ENCODE measurements at places on chromosomes 7 and 10.

DNA sequence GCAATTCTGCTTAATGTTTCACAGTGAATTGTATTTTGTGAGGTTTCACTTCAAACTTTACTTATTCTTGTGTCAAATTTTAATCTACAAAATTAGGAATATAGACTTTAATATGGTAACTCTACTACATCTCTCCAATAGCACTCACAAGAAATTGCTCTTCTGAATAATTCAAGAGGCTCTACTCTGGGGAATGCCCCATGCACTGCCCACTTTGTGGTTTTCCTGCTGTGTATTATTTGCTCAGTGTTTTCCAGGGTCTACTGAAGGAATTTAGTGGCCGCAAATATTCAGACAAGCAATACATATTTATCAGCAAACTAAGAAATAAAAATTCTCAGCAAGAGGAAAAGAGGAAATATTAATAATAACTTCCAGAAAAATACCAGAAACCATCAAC is 611.4 kb downstream of the TNS3 start:
- no peak for DNase-seq

GRCh38 chr7:130887182-130887956 is 153.4 kb upstream of the KLF14 start:
- DNase-seq, result no peak

GRCh38 chr7:152664636-152665035 is 11.3 kb downstream of the XRCC2 start:
- DNase-seq, result no peak

DNA sequence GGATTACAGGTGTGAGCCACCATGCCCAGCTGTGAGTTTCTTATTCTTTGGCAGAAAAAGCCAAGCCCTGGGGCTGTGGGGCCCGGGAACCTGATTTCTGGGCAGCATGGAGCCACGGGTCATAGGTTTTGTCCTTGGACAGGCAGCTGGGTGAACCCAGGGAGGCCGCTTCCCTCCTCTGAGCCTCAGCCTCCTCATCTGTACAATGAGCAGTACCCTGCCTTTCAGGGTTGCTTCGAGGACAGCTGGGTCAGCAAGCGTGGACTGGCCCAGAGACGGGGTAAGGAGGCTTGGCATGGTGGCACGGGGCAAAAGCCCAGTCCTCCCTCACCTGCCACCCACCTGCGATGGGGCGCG is 84.1 kb upstream of the GNA12 start:
- DNase-seq, result no peak

DNA sequence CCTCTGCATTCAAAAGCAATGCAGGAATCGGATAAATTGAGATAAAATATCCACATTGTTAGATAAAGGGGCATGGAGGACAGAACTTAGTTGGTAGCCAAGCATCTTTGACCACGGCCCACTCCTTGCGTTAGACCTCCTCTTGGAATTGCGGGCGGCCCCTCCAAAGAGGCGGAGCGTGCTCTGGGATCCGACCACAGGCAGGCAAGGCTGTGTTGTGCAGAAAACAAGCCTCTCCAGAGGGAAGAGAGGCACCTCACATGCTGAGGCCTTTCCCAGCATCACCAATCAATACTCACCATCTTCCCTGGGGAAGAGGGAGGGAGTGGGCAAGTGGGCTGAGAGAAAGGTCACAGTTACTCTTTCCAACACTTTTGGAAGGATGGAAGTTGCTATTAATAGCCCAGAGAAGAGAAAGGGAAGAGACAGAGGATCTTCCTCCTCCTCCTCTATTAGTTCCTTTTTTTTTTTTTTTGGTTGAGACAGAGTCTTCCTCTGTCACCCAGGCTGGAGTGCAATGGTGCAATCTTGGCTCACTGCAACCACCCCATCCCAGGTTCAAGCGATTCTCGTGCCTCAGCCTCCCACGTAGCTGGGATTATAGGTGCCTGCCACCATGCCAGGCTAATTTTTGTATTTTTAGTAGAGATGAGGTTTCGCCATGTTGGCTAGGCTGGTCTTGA is 49.7 kb upstream of the NRF1 start:
- DNase-seq, result no peak

GRCh38 chr7:45342236-45342635 is 184.6 kb downstream of the RAMP3 start:
- DNase-seq, result no peak

- DNase-seq, result peak; percentile 60
Observed at GRCh38 chr7:74101061-74101681, 17.6 kb downstream of the LIMK1 start.

GRCh38 chr7:78924581-78924980 is 528.9 kb downstream of the MAGI2 start:
- DNase-seq, result no peak

DNA sequence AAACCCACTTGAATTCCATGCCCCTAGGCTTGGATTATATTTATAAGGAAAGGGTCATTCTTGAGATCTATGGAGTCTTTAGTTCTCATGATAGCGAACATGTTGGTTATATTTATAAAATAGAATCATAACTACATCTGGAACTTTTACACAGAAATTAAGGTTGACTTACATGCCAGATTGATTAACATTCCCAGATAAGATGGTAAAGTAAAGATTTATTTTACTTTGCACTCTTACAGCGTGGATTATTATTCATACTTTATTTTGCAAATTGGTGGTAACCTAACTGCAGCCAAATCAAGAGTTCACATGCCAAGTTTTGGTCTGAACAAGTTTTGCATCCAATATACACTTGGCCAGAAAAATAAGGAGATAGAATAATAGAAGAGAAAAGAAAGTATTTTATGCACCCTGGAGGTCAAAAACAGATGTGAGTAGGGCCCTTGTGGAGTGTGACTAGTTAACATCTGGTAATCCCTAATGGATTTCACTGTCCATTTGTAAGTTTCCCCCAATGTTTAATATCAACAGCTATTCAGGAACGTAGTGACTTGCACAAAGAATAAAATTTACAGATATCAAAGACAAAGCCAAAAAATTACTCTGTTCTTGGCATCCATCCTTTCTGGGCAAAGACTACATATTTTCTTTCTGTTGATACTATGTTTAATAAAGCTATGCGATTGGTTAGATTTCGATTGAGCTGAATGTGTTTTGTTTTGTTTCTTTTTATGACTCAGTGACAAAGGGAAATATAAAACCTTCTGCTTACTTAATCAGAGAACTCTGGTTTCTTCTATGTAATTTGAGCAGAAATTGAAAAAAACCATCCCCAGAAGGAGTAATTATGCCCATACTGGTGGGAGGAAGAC is 10.1 kb upstream of the TMEM26 start:
- DNase-seq, result no peak

GRCh38 chr10:70726909-70727495 is 54.7 kb downstream of the ADAMTS14 start:
- DNase-seq, result no peak

DNA sequence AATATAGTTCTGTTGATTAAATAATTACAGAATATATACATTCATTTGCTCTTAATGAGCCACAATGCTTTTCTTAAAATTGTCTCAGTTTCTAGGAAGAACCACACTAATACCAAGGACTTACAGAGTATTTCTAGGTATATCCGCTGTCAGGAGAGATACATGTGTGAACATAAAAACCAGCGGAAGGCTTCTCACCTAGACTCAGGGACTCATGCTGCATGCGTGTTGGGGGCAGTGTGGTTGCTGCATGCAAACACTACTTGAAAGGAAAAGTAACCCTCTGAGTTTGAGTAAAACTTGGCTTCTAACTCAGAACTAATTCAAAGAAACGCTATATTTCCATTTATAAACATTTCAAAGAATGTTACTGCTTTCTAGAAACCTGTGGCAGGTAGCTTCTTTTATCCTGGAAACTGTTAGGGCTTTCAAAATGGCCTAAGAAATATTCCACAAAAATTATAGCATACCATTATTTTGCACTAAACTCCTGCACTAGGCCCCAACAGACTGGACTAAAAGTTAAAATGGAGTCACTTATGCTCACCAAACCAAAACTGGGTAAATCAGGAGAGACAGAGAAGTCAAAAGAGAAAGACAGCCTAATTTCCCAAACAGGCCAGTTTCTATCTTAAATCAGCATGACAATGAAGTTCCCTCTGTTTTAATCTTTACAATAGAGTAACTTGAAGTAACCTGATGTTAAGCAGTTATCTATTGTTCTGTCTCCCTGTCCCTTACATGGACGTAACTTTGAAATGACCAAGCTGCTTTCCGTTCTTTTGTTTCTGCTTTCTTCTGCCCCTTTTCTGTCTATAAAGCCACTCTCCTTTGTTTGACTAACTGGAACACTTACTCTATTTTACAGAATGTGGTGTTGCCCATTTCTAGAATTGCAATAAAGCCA is 95.2 kb upstream of the FAM133B start:
- no peak for DNase-seq

GRCh38 chr7:134276951-134277350 is 39.8 kb downstream of the SLC35B4 start:
- DNase-seq, result no peak
